SHP77 treated with DMSO at 0.1 percent for 48 hours (cell line): ENCODE measurements at places on chromosomes 13 and 19.

- no peak for DNase-seq
Observed at GRCh38 chr13:86082121-86082520, 282.9 kb upstream of the SLITRK6 start.

DNA sequence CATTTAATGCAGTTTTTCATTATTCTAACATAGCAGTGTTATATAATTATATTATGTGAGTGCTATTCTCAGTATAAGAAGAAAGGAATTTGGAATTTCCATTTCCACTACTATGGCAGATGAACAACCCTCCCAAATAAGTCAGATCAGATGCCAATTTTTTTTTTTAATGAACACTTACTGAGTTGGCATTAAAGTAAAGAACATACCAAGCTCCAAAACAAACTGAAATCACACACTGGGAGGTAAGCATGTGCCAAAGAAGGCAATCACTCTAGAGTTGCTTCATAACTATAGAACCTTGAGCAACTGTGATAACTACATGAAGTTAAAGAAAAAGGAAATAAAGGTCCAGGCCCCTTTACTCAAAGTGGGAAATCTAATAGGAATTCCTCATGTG is 90.3 kb downstream of the RNF17 start:
- no peak for DNase-seq

GRCh38 chr13:44292545-44292944 is 81.1 kb upstream of the SERP2 start:
- DNase-seq = no peak

- no peak for DNase-seq
Observed at GRCh38 chr19:49447485-49448431, 3.9 kb downstream of the PIH1D1 start.

- DNase-seq = peak; percentile 79
Observed at GRCh38 chr13:103883698-103884097, 817.5 kb upstream of the SLC10A2 start.

- DNase-seq = no peak
Observed at GRCh38 chr13:33452873-33453517, 167.4 kb upstream of the STARD13 start.

DNA sequence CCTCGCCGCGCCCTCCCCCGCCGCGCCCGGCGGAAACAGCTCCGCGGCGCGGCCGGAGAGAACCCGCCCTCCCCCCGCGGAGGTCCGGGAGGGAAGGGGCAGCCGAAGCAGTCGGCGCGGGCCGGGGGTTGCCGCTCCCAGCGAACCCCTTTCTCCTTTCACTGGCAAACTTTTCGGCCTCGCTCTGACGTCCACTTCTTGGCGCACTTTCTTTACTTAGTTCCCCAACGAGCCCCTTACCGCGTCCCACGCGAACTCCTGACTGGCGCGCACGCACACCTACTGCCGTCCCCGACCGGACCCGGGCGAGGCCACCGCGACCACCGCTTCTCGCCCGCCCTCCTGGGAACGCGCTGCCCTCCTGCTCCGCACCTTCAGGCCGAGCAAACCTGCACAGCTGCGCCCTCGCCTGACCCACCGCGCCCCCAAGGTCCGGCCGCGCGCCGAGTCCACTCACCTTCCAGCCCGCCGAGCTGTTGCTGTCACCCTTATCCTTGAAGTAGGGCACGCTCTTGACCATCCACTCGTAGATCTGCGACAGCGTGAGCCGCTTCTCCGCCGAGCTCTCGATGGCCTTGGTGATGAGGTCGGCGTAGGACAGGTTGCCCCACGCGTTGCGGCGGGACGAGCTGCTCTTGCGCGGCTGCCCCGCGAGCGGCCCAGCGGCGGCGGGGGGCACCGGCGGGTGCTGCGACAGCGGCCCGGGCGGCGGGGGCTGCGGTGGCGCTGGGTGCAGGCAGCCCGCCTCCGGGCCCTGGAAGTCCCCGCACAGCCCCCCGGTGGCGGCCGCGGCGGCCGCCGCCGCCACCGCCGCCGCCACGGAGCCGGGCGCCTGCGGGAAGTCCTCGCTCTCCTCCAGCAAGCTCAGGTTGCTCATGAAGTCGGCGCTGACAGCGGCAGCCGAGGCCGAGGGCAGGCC is 1.1 kb downstream of the FOXO1 start:
- DNase-seq = no peak

DNA sequence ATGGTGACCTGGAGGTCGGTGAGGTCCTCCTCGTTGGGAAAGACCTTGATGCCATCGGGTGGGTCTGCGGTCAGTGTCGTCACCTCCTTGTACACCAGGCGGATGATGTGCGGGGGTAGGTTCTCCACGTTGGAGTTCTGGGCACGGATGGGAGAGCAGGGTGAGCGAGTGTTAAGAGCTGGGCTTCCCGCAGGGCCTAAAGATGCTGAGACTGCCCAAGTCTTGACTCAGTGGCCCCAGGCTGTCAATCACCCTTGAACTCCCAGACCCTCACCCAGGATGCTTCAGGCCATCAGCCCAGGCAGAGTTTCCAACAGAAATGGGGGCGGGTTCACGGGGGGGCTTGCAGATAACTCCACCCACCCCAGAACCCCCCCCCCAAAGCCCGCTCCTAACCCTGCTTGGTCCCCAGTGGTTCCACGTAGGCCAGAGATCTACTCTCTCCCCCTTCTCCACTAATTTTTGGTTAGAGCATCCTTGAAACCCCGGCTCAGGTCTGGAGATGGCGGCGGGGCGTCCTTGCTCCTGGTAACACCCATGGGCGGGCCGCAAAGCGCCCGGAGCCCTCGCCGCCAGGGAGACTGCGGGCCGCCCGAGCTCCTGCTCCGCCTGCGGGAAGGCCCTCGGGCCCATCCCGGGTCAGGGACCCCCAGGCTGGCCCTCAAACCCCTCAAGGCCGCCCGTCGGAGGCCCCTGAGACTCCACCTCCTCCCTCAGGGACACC is 600 bp downstream of the UBE2S start:
- no peak for DNase-seq

- DNase-seq = peak; percentile 57
Observed at GRCh38 chr13:85557691-85558467, 241.3 kb downstream of the SLITRK6 start.

DNA sequence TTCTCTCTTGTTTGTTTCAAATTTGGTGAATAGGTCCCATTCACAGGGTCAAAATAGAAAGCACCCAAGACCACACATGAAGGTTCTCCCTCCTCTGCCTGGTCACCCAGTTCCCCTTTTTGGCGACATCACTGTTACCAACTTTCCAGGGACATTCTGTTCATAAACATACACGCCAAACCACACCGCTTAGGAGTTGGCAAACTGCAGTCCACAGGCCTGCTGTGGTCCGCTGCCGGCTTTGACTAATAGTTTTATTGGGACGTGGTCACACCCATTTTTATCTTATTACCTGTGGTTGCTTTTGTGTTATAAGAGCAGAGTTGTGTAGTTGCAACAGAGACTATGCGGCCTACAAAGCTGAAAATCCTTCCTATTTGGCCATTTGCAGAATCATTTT is 24.2 kb downstream of the UHRF1 start:
- no peak for DNase-seq

- DNase-seq = peak; percentile 67
Observed at GRCh38 chr19:41993612-41994483, at the start of gene ATP1A3. Gene ATP1A3 (minus strand): TSS chr19:41994230. CDS start chr19:41994076, 154 bp downstream.

GRCh38 chr19:52566121-52566520 is 4.0 kb upstream of the ZNF701 start:
- no peak for DNase-seq

- DNase-seq = no peak
Observed at GRCh38 chr13:30224732-30225131, 82.6 kb downstream of the KATNAL1 start.

DNA sequence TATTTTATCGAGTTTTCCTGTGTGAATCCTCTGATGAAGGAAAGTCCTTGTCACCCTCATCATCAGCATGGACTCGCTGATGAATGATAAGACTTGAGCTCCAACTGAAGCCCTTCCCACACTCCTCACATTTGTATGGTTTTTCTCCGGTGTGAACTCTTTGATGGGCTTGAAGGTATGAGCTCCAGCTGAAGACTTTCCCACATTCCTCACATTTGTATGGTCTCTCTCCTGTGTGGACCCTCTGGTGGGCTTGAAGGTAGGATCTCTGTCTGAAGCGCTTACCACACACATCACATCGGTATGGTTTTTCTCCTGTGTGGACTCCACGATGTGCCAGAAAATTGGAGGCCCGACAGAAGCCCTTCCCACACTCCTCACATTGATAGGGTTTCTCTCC is 21.7 kb downstream of the ZNF45 start:
- DNase-seq = no peak

DNA sequence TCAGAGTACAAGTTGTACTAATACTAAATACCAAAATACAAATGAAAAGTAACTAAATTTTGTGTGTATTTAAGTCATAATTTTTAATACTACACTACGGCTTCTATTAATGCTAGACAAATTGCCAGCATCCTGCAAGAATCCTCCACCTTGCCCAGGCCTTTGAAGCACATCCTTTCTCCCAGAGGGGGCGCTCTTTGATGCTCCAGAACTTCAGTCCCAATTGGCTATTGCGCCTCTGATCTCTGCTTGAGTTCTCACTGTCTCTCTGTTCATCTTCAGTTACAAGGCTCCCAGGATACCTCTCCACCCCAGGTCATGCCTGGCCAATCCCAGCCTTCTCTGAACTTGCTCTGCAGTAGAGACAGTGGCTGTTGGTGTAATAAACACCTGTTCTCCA is 141.0 kb downstream of the DCLK1 start:
- DNase-seq = no peak
